ENCODE measurements at places on chromosomes 5 and 9.

DNA sequence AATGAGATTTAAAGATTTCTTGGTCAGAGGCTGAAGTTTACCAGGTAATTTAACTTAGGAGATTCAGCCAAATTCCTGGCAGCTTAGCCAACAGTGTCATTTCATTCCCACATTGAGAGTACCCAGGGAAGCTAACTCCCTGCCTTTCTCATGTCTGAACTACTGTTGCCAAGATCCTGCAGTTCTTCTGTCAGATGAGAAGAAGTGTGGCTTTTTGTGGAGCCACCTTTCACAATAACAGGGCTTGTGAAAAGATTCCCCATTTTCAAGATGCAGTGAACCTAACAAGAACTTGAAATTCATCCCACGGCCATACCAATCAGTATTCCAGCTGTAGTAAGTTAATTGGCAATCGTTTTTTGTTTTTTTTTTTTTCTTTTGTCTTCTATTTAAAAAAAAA is 176.4 kb downstream of the XRCC4 start:
- DNase-seq = no peak

DNA sequence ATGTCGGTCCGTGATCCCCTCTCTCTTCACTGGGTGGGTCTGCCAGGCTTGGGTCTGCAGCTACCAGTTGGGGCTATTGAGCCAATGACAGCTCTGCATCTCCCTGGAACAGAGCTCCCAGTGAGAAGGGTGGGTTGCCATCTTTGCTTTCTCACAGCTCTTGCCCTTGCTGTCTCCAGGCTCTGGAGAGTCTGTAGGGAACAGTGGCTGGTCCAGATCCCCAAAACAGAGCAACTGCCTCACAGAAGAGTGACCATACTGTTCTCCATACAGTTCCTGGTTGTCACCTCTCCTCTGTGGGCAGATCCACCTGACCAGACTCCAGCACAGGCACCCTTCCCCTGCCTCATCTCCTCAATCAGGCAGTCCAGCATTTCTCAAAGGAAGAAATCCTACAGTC is 5.2 kb upstream of the IFNA17 start:
- no peak for DNase-seq

GRCh38 chr9:15935661-15936305 is 382.9 kb downstream of the CCDC171 start:
- DNase-seq = no peak

DNA sequence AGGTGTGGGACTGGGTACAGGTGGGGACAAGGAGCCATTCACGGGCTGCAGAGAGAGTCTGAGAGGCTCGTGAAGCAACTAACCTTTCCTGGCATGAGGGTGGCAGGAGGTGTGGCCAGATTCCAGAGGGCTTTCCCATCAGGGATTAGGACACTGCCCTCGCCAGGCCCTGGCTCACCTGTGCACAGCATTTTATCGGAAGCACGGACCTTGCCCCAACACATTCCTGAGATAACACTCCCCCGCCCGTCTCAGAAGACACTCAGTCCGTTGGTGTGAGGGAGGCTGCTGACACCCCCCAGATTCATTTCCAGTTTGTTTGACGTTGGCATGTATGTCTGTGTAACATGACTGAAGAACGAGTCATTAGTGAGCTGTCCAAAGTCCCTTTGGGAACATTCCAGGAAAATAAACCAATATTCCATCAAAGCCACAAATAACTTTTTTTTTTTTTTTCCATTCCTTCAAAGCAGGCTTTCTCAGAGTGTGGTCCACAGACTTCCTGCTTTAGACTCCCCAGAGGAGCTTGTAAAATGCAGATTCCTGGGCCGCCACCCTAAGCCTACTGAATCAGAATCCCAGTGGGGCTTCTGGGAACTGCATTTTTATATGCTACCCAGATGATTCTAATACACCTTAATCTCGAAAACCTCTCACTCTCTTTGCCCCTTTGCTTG is 23.4 kb downstream of the WWC1 start:
- DNase-seq = no peak

DNA sequence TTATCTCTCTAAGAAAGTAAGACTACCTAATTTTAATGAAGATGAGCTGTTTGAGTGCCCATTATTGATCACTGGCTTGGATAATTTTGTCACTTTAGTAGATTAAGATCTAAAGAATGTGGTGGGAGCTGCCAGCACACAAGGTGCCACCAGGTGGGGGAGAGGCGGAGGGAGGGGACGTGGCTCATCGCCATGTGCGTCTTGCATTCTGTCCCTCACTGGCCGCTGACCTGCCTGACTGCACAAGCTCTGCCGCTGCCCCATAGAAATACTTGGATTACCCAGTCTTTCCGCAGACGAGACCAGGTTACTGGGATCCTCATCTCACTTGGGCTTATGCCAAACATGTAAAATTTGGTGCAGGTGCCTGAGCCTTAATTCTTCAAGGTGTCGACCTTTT is 37.6 kb downstream of the RHOBTB3 start:
- DNase-seq = no peak

DNA sequence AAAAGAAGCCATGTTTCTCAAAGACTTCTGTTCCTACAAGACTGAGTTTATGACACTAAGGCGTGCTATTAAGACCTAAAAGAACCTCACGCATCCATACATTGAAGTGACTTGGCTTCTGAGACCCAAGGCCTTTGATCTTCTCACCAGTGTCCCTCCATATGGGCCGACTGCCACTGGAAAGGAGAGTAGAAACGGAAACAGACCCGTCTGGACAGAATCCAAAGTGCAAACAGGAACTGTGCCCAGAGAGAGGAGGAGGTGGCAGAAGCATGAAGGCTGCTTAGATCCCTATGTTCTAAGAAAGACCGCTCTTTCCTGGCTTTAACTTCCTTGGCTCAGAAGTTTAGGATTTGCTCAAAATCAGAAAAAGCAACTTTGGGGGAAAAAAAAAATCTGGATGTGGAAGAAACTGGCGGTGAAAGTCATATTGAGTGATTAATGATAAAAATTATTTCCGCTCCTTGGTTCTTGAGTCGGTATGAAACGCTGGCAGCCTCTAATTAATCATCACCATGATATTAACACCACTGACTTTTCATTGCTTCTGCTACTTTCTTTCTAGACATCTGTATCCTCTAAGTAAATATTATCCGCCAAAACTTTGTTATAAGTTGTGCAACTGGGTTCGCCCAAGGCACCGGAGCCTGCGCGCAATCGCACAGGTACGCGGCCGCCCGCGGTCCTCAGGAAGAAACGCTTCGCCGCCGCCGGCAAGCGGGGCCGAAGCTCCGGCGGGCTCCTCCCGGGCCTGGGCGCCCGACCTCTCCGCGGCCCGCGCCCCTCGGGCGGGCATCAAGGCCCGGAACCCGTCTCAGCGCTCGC is 726 bp downstream of the DAP start:
- no peak for DNase-seq

- no peak for DNase-seq
Measured at GRCh38 chr9:130834371-130835336, at the start of gene ABL1. Gene ABL1 (plus strand): TSS chr9:130835254. CDS start chr9:130835447, 193 bp downstream.

Measured in cortex of kidney (tissue), 1 donor.